ENCODE measurements at places on chromosomes 1 and 21.

DNA sequence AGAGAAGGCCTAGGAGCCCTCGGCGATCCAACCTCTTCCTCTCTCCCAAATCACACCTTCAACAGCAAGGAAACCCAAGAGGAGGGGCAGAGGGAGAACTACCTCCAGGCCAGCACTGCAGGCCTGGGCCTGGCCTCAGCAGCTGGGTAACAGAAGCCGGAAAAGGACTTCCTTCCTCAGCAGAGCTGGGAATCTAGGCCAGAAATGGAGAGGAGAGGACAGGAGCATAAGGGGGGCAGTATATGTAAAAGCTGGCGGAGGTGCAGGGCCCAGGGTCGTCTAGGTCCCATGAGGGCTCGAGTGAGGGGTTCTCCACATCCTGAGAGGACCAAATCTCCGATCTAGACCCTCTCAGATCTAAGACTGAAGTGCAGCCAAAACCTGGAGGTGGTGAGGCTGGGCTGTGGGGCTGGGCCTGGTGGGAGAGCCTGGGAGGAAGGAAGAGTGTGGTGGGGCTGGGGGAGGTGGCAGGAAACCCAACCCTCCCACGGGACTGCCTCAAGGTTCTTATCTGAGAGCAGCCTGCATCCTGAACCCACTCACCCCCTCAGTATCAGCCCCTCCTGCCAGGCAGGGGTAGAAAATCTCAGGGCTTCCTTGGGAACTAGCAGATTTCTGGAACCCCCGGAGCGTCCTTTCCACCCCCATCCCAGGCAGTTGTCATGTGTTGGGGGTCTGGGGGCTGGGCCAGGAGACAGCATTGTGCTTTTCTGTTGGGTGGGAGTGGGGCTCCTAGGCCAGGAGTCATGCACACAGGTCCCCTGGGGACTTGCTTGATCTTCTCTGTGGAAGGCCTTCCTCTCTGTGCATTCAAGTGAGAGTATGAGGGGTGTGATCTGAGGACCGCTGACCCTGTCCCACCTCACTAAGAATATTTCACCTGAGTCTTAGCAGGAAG, 33.0 kb downstream of the PIK3C2B start:
- DNase-seq = no peak

DNA sequence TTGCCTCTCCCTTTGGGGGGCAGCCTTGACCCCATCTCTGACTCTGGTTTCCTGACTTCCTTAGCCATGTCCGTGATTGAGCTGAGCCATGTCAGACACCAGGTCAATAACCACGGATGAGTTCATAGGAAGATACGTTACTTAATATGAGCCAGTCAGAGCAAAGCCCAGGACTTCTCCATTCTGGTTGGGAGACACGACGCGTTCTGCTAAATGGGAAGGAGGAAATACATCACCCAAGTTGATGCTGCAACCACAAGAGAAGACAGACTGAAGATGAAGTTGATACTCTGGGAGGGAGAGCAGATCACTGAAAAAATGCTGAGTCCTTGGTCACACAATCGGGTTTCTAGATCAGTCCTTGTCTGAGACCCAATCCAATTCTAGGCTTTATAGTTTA, 90.9 kb downstream of the MATN1 start:
- DNase-seq = no peak

DNA sequence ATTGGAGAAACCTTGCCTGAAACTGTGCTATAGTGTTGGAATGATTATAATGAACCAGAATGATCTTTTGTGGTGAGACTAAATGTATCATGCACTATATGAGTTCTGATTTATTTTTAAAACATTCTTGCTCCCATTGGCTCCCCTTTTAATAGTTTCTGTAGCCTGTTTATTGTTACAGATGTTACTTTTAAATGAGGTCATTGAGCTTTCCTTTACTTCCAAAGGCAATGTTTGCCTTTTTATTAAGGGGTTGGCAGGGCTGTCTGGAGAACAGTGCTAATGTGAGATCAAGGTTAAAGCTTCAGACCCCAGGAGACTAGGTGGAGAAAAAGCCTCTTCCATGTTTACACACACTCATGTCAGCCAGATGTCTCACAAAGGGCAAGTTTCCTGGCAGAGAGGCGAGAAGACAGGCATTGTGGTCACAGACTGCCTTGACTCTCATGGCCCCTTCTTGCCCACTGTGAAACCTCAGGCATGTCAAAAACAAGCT, 120.6 kb upstream of the RAVER2 start:
- DNase-seq = no peak

- DNase-seq = no peak
Observed at GRCh38 chr1:91846639-91847013, 39.3 kb downstream of the TGFBR3 start.

DNA sequence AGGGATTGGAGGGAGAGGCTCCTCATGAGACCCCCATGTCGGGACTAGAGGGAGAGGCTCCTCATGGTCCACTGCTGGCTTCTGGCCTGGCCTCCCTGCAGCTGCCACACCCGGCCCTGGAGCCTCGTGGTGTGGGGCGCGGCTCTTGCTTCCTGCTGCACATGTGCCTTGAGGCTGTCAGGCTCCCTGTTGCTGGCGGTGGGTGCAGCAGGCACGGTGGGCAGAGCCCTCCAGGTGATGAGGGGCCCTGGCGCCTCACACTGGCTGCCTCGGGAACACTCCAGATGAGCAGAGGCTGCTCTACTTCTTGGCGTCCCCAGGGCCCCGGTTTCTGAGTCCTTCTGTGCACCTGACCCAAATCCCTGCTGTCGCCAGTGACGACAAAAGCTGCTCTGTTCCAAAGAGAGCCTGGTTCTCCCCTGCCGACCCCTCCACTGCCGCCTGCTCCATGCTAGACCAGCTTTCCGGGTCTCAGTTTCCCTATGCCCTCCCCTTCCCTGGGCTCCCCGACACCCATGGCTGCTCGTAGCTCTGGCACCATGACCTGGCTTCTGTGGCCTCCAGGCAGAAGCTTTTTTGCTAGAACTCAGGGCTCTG, 9.7 kb upstream of the ATAD3B start:
- DNase-seq = no peak

DNA sequence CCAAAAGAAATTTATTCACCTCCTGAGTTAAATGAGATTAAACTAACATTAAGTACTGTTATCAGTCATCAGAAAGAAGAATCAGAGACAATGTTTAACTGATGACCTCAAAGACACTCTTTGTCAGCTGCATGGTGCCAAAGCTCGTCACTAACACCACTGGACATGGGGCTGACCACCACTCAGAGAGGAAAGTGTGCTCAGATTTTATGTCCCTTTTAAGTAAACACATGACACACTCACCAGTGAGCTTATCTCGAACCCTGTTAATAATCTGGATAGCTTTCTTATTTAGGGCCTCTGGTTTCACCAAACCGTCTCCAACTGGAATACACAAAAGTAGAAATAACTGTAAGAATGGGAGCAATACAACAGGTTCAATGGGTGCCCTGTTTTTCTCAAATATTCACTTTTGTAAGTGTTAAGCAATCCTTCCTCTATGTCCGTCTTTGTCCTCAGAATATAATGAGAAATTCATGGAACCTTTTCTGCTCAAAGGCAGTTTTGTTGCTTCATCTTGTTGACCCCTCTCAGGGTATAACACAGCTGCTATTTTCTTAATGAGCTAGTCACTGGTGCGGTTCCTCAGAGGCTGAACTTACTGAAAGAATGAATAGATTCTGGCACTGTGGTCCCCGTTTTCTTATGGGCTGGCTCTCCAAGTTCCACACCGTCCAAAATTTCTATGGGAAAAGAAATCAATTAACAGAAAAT, 9.5 kb upstream of the EXOSC10 start:
- no peak for DNase-seq

GRCh38 chr1:34771573-34772371, 9.2 kb upstream of the GJB3 start:
- DNase-seq = peak; percentile 10

GRCh38 chr21:20519076-20519475, 479.1 kb upstream of the NCAM2 start:
- no peak for DNase-seq

DNA sequence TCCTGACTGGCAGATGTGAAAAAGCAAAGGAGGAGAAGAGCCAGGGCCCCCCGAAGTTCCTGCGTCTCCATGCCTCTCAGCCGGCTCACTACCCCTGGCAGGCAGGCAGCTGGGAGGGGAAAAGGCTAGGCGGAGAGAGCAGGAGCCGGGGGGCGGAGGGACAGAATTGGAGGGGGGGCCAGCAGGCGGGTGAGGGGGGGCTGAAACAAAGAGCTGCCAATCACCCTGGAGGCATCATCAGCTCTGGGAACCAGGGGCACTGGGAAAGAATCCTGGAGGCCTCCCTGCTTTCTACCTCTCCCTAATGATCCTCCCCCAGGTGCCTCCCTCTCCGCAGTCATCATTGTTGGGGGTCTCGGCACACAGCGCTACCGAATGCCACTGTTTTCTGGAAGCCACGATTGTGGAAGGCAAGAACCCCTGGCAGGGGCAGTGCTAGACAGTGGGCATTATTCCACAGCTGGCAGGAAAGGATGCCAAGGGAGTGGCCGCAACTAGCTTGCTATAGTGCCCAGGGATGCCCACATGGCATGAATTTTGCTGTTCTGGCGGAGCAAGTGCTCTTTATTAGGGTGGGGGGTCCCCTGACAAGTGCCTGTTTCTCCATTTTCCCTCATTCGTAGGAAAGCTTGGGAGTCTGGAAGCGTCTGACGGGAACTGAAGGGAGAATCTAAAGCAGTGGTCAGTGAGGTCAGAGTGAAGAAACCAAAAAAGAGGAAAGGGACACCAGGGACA, at the start of gene THBS3:
THBS3 (minus strand) TSS at position 92 of the 735 bp plus-strand sequence; CDS start at position 71, 21 bp downstream.
- peak; percentile 54 for DNase-seq

- DNase-seq = no peak
Observed at GRCh38 chr1:227733309-227733705, 1.8 kb downstream of the JMJD4 start.

- DNase-seq = no peak
Observed at GRCh38 chr1:18155881-18156385, 48.3 kb downstream of the IGSF21 start.

GRCh38 chr1:65250826-65251225, 58.5 kb upstream of the DNAJC6 start:
- no peak for DNase-seq

DNA sequence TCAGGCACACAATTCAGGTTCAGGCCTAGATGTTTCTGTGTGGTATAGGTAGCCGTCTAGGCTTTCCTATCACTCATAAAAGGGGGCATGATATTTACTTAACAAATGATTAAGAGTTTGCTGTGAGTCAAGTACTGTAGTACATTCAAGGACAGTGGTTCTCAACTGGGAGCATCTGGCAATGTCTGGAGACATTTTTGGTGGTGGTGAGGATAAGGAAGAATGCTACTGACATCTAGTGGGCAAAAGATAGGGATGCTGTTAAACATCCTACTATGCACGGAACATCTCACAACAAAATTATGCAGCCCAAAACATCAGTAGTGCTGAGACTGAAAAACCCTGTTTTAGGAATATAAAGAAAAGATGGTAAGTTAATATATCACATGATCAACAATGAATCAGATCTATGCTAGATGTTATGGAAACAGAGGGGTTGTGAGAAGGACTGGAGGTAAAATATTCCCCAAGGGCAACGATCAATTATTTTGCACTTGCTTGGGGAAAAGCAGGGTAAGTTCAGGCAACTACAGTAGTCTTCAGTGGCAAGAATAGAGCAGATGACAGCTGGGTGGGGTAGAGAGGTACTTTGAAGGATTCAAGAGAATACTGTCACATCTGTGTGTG, 4.9 kb downstream of the DNTTIP2 start:
- peak; percentile 17 for DNase-seq

DNA sequence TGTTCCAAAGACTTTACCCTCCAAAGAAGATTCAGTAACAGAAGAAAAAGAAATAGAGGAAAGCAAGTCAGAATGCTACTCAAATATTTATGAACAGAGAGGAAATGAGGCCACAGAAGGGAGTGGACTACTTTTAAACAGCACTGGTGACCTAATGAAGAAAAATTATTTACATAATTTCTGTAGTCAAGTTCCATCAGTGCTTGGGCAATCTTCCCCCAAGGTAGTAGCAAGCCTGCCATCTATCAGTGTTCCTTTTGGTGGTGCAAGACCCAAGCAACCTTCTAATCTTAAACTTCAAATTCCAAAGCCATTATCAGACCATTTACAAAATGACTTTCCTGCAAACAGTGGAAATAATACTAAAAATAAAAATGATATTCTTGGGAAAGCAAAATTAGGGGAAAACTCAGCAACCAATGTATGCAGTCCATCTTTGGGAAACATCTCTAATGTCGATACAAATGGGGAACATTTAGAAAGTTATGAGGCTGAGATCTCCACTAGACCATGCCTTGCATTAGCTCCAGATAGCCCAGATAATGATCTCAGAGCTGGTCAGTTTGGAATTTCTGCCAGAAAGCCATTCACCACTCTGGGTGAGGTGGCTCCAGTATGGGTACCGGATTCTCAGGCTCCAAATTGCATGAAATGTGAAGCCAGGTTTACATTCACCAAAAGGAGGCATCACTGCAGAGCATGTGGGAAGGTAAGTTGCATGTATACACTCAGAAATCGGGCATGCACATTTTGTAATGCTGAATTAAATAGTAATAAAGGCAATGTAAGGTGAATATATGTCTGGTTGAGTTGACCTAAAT, 97.2 kb downstream of the ZFYVE9 start:
- no peak for DNase-seq

DNA sequence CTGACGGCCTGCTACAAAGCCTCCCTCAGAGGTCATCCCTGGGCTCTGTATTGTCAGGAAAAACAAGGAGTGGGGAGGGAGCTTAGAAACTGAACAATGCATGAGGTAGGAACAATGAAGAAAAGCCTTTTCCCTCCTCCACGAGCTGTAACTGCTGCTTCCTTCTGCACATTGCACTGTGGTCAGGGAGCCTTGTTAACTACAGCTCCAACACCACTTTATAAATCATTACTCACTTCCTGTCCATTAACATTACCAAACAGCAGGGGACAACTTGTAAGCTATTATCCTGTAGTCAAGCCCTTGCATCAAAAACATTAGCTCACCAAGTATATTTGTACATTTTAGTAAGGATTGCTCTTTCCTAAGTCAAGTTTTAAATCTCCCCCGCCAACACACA, 336.0 kb upstream of the NR5A2 start:
- DNase-seq = no peak

- no peak for DNase-seq
Observed at GRCh38 chr1:217139513-217139912, 416.3 kb upstream of the ESRRG start.

DNA sequence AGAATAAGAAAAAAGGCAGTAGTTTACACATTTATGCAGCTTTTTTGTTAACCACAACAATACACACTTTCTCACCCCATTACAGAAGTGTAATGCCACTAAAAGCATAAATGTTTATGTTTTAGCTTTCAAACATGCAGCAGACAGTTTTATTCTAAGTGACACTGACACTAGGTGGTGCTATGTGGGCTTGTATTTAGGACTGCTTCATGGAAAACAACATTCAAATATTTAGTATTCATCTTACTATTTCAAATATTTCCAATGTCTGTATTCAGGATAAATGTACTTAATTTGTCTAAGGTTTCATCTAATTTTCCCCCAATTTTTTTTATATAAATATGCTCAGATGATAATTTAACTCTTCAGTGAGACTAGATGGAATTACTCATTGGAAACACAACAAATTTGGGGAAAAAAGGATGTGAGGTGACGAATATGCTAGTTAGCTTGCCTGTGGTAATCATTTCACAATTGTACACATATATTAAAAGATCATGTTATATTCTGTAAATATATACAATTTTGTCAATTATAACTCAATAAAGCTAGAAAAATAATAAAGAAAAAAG, 71.4 kb downstream of the USP1 start:
- DNase-seq = no peak

- no peak for DNase-seq
Observed at GRCh38 chr1:60942291-60942690, 140.1 kb upstream of the NFIA start.
